ENCODE measurements at places on chromosomes 1 and 21. TPM values are rescaled to one million over a fixed set of nuclear protein-coding genes. Genes with fewer than 3 reads are reported as not detected.
A peak's percentile ranks its signal among the peaks of the same experiment; 100 is the strongest.

Gene USP25
- total RNA-seq, result 24.7 TPM

Gene SPATA6
- total RNA-seq, result 1.8 TPM

Gene CNIH4
- total RNA-seq, result 35.1 TPM

Gene RPTN
- total RNA-seq, result not detected

Gene OR2G6
- not detected for total RNA-seq

Gene KIF26B
- not detected for total RNA-seq

Gene BCL2L15
- total RNA-seq, result 0.15 TPM

Gene ETV3L
- not detected for total RNA-seq

Gene C1orf141
- 0.25 TPM for total RNA-seq

Gene MR1
- total RNA-seq, result 25.0 TPM

Gene EXTL1
- not detected for total RNA-seq

GRCh38 chr1:83990734-83991133 is 8.2 kb downstream of the TTLL7 start:
- no peaks in the 10 kb centered on the region for H3K36me3 ChIP-seq
- H3K27ac ChIP-seq, result no peak overlapping the region
- no peak for DNase-seq
- H3K4me3 ChIP-seq, result no peak overlapping the region
- peaks cover 27% of the 10 kb centered on the region for H3K27me3 ChIP-seq
- no peaks in the 10 kb centered on the region for H3K4me1 ChIP-seq

GRCh38 chr1:113040041-113040440 is 33.0 kb upstream of the LRIG2 start:
- no peak overlapping the region for H3K27ac ChIP-seq
- DNase-seq, result no peak
- no peak overlapping the region for H3K4me3 ChIP-seq
- peaks cover 16% of the 10 kb centered on the region for H3K4me1 ChIP-seq

GRCh38 chr1:18446751-18447150 is 34.0 kb upstream of the KLHDC7A start:
- no peaks in the 10 kb centered on the region for H3K4me1 ChIP-seq
- H3K36me3 ChIP-seq, result no peaks in the 10 kb centered on the region
- no peak overlapping the region for H3K4me3 ChIP-seq
- no peak overlapping the region for H3K27ac ChIP-seq
- H3K27me3 ChIP-seq, result peaks cover 17% of the 10 kb centered on the region

DNA sequence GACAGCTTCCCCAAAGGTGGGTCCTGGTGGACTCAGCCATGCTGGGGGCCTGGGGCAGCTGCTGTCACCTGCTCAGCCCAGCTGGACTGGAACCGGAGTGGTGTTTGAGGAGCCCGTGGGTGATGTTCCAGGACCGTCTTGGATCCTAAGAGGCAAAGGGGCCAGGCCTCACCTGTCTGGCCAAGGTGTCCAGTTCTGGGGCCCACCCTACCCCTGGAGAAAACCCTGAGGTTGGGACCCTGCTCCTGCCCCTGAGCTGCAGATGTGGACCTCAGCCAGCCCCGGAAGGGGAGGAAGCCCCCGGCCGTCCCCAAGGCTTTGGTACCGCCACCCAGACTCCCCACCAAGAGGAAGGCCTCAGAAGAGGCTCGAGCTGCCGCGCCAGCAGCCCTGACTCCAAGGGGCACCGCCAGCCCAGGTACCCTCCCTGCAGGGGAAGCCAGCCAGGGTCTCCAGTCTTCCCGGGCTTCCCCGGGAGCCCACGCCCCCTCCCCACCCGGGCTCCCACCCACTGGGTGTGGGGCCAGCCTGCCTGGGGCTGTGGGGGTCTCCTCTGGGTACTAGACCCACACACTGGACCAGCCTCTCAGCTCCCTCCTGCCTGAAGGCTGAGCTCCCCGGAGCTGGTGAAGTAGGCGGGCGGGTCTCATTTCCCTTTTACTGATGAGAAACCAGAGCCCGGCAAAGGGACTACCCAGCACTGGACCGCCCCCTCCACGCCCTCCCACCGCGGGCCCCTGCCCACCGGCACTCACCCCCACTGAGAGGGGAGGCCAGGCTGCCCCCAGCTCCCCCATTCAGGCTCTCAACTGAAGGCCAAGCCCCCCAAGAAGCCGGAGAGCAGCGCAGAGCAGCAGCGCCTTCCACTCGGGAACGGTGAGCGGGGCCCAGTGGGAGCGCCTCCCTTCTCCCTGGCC is 1.3 kb downstream of the AIRE start:
- H3K4me3 ChIP-seq, result no peak overlapping the region
- peaks cover 2% of the 10 kb centered on the region for H3K4me1 ChIP-seq
- no peak overlapping the region for H3K27ac ChIP-seq
- no peaks in the 10 kb centered on the region for H3K36me3 ChIP-seq

DNA sequence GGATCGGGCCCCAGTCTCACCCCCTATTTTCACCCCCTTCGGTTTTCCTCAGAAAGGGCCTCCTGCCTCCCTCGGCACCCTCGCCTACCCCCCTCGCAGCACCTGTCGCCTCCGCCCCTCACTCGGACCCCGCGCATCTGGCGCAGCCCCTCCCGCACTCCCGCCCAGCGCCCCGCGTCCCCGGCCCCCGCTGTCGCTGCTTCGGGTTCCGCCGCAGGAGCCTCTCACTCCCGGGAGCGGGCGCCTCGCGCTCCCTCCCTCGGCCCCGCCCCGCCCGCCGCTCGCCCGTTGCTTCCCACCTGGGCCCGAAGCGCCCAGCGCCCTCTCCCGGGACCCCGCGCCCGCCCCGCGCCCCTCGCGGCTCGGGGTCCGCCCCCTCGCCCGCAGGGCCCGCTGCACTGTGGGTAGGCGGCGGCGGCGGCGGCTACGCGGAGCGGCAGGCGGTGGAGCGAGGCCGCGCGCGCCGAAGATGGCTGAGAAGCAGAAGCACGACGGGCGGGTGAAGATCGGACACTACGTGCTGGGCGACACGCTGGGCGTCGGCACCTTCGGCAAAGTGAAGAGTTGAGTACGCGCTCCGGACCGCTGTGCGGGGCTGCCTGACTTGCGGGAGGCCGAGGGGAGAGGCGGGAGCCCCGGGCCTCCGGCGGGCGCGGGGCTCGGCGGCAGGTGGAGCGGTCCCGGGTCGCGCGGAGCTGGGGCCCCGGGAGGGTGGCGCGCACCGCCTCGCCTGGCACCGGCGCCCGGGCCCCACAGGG is at the start of gene PRKAA2:
PRKAA2 (plus strand) TSS at position 396 of the 758 bp plus-strand sequence; CDS start at position 470, 74 bp downstream.
- H3K4me3 ChIP-seq, result peak within 1 kb of the TSS; percentile 52
- H3K36me3 ChIP-seq, result no peaks in the 10 kb centered on the region
- H3K27me3 ChIP-seq, result peaks cover 50% of the 10 kb centered on the region

DNA sequence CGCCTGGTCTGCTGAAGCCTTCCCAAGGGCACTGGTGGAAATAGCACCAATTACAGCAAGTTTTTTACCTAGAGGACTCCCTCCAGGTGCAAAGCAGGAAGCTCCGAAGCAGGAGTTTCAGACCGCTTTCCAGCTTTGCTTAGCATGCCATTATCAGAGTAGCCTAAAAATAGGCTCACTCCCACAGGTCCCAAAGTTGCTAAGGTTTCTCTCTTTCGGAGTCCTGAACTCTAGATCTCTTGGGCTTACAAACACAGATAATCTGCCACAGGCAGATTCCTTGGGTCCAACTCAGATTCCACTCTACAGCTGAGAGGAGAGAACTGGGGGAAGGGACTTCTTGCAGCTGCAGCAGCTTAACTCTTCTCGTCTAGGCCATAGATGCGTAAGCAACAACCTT is 22.5 kb downstream of the ZMYND12 start:
- no peak overlapping the region for H3K4me3 ChIP-seq
- no peaks in the 10 kb centered on the region for H3K27me3 ChIP-seq
- no peak overlapping the region for H3K27ac ChIP-seq
- no peaks in the 10 kb centered on the region for H3K4me1 ChIP-seq
- H3K36me3 ChIP-seq, result no peaks in the 10 kb centered on the region

GRCh38 chr1:89675677-89676076 is 42.8 kb downstream of the LRRC8C start:
- H3K27ac ChIP-seq, result peak overlapping the region; percentile 52
- H3K4me1 ChIP-seq, result peaks cover 80% of the 10 kb centered on the region
- H3K36me3 ChIP-seq, result peaks cover 26% of the 10 kb centered on the region
- no peak for DNase-seq
- no peak overlapping the region for H3K4me3 ChIP-seq
- H3K27me3 ChIP-seq, result no peaks in the 10 kb centered on the region

DNA sequence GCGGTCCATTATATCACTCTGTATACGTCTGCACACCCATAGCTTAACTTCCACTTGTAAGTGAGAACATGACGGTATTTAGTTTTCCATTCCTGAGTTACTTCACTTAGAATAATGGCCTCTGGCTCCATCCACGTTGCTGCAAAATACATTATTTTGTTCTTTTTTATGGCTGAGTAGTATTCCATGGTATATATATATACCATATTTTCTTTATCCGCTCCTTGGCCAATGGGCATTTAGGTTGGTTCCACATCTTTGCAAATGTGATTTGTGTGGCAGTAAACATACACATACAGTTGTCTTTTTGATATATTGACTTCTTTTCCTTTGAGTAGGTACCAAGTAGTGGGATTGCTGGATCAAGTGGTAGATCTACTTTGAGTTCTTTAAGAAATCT is 245.1 kb downstream of the NFIA start:
- no peak overlapping the region for H3K4me3 ChIP-seq
- DNase-seq, result no peak
- no peak overlapping the region for H3K27ac ChIP-seq
- H3K36me3 ChIP-seq, result no peaks in the 10 kb centered on the region

DNA sequence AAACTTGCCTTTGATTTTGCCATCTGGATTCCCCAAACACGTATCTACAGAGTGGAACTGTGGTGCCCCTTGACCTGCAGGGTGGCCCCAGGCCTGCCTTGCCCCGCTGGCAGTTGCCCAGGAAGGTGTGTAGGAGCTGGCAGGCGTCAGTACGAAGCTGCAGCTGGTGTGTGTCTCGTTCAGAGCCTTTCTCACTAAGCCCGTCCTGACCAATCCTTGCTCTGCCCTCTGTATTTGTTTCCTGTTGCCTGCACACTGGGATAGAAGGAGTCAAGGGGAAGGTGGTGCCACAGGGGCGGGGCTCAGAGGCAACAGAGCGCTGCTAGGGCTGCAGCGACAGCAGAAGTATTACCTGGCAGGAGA is 5.2 kb upstream of the VSIG8 start:
- no peak for DNase-seq
- no peak overlapping the region for H3K27ac ChIP-seq
- no peaks in the 10 kb centered on the region for H3K36me3 ChIP-seq

DNA sequence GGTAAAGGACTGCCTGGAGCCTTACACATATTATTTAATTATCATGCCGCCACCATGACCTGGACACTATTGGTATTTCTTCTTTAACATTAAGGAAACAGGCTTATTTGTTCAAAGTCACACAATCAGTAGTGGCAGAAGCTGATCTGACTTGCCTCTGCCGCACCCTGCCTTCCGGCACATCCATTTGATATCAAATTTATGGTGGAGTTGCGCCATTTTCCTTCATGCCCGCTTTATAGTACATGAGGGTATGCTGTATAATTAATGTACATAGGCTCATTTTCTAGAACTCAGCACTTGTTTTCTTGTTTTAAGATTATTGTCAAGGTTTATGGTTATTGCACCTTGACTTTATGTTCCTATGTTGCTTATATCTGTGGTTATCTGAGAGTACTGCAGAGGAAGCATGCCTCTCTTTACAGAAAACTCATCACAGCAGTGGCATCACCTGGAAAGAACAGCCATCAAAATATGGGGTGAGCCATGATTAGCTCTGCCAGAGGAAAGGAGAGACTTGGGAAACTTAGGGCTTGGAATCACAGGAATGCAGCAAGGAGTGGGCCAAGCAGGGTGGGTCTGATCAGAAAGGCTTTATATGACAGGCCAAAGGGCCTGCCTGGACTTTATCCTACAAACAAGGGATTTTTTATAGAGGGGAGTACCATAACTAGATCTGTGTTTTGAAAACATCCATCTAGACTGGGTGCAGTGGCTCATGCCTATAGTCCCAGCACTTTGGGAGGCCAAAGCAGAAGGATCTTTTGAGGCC is 72.2 kb upstream of the GJB5 start:
- no peak overlapping the region for H3K4me3 ChIP-seq
- DNase-seq, result no peak

DNA sequence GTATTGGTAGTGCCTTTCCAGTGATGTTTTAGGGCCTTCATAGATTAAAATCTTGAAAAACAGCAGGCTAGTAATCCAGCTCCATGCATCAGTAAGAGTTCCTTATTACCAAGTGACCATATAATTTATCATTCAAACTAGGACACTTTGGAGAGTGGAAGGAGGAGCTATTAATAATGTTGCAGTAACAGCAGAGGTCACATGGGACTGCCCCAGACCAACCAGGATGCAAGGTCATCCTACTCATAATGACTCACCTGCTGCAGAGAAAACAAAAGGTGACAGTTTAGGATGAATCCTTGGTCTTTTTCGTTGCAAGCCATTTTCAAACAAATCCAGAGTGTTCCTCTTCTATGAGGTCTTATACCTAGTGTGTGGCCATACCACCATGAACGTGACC is 187.4 kb downstream of the NUF2 start:
- H3K4me3 ChIP-seq, result no peak overlapping the region
- no peak overlapping the region for H3K27ac ChIP-seq
- H3K36me3 ChIP-seq, result no peaks in the 10 kb centered on the region
- peaks cover 5% of the 10 kb centered on the region for H3K27me3 ChIP-seq

DNA sequence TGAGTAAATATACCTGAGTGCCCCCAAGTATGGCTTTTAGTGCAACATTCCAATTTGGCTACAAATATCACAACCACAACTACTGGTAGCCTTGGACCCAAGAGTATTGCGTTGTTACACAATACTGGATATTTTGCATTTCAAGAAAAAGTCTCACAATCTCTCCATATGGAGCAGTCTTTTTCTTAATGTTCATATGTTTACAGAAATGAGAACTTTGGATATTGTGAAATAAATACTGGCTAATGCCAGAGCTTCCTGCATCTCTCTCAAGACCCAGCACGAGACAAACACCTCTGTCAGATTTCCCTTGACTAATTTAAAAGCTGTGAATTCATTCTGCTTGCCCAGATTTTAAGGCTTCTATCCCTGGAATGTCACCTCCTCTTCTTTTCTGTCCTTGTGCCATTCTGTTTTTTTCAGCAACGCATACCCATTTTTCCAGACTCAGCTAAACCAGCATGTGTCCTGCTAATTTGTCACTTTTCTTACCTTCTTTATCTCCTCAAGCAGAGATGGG is 136.2 kb upstream of the BACE2 start:
- H3K27ac ChIP-seq, result no peak overlapping the region
- H3K27me3 ChIP-seq, result peaks cover 33% of the 10 kb centered on the region
- no peak for DNase-seq

DNA sequence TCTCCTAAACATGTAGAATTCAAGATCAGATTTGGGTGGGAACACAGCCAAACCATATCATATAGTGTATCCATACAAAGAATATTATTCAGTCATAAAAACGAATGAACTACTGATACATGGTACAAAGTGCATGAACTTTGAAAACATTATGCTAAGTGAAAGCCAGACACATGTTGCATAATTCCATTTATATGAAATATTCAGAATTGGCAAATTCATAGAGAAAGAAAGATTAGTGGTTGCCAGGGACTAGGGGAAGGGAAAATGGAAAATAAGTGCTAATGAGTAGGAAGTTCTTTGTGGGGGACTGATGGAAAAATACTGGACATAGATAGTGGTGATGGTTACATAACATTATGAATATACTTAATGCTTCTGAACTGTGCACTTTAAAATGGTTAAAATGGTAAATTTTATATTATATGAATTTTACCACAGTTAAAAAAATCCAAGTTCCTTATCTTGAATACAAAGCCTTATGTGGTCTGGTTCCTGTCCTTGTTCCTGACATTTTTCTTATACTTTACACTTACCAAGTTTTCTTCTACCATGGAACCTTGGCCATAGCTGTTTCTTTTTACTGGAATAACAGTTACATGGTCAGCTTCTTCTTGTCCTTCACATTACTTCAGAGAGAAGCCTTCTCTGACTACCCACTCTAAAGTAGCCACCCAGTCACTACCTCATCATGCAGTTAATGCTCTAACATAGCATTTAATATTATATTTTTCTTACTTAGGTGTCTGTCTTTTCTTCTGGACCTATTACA is 64.0 kb downstream of the CCDC18 start:
- no peak overlapping the region for H3K27ac ChIP-seq
- H3K4me3 ChIP-seq, result no peak overlapping the region
- no peak for DNase-seq
- H3K36me3 ChIP-seq, result peaks cover 63% of the 10 kb centered on the region
- H3K4me1 ChIP-seq, result no peaks in the 10 kb centered on the region
